Astrocyte of the cerebellum (primary cell): ENCODE measurements at places on chromosomes 3 and 15.

DNA sequence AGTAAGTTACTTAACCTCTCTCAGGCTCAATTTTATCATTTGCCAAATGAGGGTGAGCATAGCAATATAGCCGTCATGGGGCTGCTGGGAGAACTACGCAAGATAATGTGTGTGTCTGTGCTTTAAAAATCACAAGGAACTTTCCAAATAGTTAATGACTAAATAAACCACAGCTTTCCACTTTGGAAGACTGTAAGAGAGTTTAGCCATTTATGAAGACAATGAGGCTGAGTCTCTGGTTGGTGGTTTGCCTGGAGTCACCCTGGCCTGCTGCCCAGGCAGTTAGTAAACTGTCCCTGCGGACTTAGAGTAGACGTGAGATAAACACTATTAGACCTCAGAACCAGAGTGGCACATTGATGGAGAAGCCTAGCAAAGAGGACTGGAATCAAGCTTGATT, 357.7 kb downstream of the CLSTN2 start:
- DNase-seq: peak; percentile 78

DNA sequence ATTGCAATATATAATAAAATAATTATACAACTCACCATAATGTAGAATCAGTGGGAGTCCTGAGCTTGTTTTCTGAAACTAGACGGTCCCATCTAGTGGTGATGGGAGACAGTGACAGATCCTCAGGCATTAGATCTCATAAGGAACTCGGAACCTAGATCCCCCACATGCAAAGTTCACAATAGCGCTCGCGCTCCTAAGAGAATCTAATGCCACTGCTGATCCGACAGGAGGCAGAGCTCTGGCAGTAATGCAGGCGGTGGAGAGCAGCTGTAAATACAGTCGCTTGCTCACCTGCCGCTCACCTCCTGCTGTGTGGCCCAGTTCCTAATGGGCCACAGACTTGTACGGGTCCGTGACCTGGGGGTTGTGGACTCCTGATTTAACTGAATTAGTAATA, 87.8 kb downstream of the P3H2 start:
- DNase-seq: no peak

DNA sequence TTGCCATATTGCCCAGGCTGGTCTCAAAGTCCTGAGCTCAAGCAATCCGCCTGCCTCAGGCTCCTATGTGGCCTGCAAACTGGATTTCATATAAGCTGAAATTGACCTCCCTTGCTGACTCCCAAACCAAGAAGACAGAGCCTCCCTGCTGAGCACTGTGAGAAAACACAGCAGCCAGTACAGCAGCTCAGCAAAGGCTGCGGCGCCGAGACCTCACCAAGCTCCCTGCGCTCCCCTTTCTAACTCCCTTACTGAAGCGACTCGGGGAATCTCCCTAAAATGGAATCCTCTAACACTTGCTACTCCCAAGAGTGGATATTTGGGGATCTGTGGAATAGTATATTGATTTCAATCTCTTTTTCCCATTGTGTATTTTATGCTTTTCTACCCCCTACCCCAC, 34.6 kb downstream of the MUC20 start:
- no peak for DNase-seq

DNA sequence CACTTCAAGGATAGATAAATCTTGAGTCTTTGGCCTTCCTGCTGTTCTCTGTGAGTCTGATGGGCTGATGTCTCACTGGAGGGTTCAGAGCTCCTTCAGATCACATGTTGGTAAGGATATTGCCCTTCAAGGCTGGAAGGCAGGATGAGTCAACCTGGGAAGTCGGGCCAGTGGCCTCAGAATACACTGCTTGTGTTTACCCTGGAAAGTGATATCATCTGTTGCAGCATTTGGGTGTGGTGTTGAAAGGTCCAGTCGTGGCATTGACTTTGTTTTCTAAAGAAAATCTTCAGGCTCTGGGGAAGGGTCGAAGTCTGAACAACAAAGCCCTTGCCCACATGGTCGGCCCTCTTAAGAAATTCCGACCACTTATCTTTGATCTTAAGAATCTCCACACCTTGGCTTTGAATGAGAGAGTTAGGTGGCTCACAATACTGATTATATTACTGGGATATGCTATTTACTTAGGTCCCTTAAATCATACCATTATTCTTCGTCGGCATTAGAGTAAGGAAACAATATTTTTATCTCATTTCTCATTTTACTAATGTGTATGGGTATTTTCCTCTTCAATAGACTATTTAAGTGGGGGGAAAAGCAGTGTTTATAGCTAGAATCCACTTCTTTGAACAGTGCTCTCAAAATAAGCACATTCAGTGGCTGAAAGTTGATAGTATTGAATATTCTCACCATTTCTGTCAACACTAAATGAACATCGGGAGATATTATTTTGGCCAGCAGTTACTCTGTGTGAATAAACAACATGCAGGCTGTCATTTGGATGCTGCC, 303.9 kb upstream of the RASGRP1 start:
- DNase-seq: no peak

- DNase-seq: no peak
Observed at GRCh38 chr3:95965704-95966336, 848.6 kb upstream of the EPHA6 start.

DNA sequence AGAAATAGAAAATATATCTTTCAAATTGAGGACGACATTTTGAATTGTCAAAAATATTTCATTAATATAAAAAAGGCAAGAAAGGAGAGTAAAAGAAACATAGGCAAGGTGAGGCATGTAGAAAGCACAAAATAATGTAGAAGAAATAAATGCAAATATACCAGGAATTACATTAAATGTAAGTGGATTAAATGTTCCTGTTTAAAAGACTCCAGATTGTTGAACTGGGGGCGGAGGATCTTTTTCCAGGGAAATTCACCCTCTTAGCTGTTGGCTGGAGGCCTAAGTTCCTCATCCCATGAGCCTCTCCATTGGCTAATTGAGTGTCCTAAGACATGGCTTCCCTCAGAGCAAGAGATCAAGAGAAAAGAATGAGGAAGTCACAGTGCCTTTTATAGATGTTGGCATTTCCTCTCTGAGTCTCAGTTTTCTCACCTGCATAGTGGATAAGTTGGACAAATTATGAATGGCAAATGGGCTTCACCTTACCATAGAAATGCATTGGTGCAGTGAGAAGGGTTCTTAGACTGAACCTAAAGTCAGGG, 147.4 kb upstream of the SMAD3 start:
- no peak for DNase-seq

GRCh38 chr3:119145500-119146167, at the start of gene TEX55:
TEX55 (plus strand) TSS chr3:119146165; CDS start chr3:119146190, 25 bp downstream.
- peak; percentile 5 for DNase-seq
